ENCODE measurements at places on chromosomes 3 and 15.
A peak's percentile ranks its signal among the peaks of the same experiment; 100 is the strongest.

DNA sequence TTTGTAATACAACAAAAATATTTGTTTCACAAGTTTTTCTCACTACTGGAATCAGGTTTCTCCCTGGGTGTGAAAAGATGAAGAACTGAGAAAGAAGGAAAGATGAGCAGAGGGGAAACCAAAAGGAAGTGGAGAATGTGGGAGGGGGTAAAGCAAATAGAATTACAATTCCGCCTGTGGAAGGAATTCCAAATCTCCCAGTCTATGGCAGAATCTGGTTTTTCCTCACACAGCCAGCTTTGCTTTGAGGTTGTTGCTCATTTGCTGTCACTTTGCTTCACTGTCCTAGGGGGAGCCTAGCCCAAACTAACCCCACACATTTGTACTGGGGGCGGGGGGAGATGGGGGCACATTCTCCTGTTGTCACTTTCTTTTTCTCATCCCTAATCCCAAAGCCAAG is 43.9 kb downstream of the RPL22L1 start:
- no peak for DNase-seq

- DNase-seq = no peak
Observed at GRCh38 chr3:145450018-145450682, 710.8 kb downstream of the PLOD2 start.

GRCh38 chr3:156059950-156060501 is 60.4 kb upstream of the KCNAB1 start:
- no peak for DNase-seq

DNA sequence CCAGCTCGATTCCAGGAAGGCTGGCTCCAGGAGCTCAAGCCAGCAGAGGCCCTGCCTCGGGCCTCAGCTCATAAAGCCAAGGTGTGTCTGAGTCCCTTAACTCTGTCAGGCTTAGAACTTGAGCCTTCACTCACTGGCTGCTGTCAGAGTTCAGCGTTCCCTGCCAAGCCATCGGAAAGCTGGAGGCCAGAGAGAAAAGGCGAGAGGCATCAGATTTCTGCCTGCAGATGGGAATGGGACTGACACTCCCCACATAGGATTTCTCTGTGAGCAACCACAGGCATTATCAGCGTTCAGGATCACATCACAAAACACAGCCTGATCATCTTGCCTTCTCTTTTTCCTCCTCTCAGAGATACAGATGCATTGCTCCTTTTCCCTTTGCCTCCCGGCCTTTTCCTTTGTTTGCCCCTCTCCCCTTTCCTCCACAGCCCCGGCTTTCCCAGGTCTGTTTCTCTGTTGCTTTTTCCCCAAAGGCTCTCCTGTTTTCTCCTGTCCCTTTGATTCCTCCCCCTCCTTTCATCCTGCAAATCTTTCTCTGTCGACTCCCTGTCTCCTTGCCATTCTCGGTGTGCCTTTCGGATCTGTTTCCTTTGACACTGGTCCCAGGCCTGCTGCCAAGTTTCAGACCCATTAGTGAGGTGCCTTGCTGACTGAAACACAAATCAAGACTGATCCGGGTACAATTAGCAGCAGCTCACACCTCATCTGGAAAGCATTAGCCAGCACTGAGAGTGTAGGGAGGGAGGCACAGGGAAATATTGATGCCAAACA is 44.5 kb upstream of the BOC start:
- DNase-seq = peak; percentile 91

DNA sequence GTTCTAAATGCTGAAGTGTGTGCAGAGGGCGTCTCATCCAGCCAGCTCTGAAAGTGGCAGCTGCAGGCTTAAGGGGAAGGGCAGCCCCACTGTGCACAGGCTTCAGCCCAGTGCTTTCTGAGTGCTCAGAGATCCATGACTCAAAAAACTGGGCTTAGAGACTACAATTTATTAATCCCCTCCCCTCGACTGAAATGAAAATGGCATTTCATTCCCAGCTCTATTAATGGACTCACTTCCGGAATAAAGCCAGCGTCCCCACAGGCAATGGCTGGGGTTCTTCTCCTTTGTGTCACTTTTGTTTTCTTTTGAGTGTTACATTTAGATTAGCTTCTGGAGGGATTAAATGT is 55.5 kb upstream of the PLXNA1 start:
- DNase-seq = no peak

DNA sequence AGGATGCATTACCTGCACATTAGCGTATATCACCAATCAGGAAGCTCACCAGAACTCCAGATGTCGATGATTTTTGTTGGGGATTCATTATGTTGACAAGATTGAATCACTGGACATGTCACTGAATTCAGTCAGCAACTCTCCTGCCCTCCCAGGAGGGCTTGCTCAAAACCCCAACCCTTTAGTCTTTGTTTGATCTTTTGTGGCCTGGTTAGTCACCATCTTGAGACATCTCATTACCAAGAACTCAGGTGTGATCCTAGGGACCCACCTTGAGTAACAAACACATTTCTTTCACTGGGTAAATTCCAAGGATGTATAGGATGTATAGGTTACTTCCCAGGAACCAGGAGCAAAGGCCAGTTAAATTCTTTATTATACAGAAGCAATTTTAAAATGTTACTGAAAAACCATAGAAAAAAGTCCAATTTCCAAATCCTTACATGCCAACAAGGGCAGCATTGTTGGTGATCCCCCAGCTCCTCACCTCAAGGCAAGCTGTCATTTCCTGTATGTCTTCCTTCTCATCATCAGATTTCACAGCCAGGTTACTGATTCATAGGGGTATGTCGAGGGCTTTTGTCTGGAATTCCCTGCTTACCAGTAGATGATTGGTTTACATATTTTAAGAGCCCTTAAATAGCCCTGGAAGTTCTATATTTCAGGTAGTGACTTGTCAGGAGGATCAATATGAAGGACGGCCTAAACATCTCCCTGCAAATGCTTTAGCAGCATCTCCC is 11.7 kb downstream of the SNRPN start:
- no peak for DNase-seq

- DNase-seq = no peak
Observed at GRCh38 chr15:101463270-101463669, 26.2 kb downstream of the PCSK6 start.

DNA sequence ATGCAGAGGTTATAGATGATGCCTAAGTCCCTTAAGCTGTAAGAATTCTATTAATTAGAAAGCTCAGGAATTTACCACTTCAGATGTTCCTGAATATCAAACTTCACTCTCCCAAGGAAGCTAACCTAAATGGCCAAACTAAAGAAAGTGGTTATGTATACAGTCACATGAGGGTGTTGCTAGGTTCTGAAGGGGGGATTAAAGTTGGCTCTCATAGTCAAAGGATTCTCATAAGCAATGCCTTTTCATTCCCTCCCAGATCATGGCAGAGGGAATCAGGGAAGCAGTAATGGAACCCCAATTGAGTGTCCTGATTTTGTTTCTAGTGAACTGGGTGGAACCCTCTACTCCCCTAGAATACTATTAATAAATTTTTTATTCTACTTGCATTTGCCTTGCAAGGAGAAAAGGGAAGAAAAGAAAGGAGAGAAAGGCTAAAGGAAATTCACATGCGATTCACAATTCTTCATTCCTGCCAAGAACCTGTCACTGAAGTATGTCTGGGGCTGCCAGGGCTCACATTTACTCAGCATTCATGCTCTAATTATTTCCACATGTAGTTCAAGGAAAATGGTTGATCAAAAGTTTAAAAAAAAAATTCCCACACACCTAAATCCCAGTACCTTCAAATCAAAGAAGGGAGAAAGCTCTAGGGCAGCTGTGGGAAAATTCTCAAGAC is 25.1 kb downstream of the FSTL1 start:
- DNase-seq = peak; percentile 76

DNA sequence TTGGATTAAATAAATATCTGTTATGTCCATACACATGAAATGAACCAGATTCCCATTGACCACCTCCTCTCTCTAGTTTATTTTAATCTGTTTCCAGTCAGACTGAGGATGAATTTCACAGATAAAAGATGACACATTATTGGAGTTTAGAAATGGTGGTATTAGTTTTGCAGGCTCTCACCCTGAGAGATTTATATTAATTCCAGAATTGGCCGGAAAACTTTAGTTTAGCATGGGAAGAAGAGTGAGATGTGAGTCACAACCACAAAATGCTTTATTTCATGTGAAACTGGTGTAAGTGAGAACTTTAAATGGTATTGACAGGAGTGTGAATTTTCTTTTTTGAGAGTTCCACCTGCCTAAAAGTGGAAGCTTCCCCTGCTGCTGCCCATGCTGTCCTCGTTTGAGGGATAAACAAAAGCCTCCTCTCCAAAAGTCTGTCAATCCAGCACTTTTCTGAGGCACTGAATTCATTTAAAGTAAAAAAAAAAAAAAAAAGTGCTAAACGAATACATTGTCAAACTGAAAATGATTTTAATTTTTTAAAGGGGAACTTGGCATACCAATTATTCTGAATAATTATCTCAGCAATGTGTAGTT is 65.1 kb upstream of the EPHA3 start:
- DNase-seq = no peak

- DNase-seq = peak; percentile 36
Observed at GRCh38 chr3:141367038-141367730, 1.1 kb upstream of the ZBTB38 start.

GRCh38 chr15:30903497-30904187 is at the start of gene FAN1:
Gene FAN1, plus strand, starts transcription at chr15:30903915. Its CDS starts 749 bp downstream, at chr15:30904664.
- peak; percentile 96 for DNase-seq

GRCh38 chr15:39736412-39737195 is 46.0 kb downstream of the FSIP1 start:
- DNase-seq = peak; percentile 40

DNA sequence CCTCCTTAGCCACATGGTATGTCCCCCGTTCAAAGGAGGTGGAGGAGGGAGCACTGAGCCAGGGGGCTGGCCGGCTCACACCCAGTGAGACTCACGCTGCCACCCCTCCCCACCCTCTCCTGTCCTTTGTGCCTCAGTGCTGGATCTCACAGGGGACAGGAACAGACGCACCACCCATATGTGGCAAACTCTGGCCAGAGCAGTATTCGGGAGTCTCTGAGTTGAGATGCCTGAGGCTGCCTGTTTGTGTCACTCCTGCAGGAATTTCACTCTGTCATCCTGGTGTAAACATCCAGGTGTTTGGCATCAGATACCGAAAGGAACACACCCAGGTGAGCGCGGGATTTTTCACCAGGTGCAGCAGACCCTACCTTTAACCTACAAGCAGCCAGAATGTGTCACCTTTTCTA is 25.7 kb downstream of the RGMA start:
- no peak for DNase-seq

DNA sequence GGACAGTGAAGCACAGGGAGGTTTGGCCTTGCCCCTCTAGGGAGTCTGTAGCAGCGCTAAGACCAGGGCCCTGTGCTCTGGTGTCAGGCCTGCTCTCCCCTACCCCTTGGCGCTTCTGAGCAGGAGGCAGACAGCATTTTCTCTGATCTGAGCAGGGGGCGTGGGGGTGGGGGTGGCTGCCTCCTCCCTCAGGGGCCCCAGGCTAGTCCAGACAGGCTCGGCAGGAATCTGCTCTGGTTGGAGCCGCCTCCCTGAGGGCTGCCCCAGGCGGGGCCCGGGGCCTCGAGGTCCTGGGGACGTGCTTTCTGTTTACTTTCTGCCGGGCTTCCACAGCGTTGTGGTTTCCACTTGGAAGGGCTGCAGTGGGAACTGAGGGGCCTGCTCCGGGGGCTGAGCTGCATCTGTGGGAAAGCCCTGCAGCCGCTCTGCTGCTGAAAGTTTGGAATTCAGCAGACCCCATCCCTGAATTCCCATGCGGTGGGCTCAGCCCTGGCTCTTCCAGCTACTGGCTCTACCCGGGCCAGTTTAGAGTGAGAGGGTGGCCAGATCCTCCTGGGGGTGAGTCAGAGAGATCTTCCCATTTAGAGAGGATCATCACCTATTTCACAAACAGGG is 105.4 kb downstream of the LINGO1 start:
- DNase-seq = peak; percentile 84

GRCh38 chr3:179921500-179921899 is 115.2 kb downstream of the PEX5L start:
- no peak for DNase-seq

DNA sequence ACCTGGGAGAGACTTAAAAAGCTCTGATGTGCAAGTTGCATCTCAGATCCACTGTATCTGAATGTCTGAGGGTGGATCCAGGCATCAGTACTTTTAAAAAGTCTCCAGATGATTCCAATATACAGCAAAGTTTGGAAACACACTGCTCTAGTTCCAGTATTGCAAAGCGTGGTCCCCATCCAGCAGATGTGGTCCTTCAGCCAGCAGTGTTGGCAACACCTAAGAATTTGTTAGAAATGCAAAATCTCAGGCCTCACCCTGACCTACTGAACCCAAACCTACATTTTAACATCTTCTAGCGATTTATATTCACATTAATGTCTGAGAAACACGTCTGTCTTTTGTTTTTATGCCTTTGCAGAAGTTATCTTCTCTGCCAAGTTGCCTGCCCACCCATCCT is 32.2 kb upstream of the SGO1 start:
- no peak for DNase-seq

GRCh38 chr3:29853841-29854397 is 573.0 kb downstream of the RBMS3 start:
- DNase-seq = no peak

GRCh38 chr3:172332256-172333041 is 115.8 kb downstream of the GHSR start:
- peak; percentile 81 for DNase-seq

GRCh38 chr3:13518516-13518953 is 30.4 kb upstream of the FBLN2 start:
- DNase-seq = no peak

- DNase-seq = no peak
Observed at GRCh38 chr15:68677996-68678395, 99.2 kb downstream of the CORO2B start.

DNA sequence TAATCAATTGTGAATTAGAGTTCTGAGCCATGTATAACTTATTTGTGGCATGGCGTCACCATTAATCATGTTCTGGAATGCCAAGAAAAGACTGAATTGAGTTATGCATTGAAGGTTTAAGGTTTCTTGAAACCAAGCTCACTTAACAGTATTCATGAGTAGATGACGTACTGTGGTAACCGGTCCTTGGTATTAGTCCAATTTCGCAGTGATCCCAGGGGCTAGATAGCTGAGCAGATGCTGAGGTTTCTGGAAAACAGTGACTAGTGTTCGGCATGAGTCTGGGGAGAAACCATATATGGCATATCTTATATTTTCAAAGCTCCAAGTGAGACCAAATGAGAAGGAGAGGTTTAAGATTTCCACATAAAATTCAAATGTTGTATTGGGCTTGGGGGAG is 218.3 kb upstream of the LYSMD4 start:
- DNase-seq = peak; percentile 16

GRCh38 chr3:125418306-125418705 is 43.2 kb upstream of the ZNF148 start:
- no peak for DNase-seq

DNA sequence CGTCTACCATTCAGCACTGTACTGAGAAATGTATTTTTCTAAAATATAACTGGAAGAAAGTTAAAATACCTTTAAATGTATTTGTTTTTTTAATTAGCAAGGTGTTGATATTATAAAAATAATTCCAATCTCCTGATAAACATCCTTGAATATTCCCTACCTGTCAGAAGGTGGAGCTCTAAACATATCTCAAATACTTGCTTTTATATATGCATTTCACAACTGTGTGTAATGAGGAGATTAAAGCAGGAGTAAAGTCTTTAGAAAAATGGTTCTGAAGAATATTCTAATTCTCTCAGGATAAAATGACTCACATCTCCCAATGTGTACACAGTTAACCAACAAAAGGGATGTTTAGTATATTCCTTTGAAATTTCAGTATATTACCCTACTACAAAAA is 422.7 kb downstream of the PLCL2 start:
- no peak for DNase-seq

All from eye (tissue), 1 donor.